ENCODE measurements at places on chromosomes 2 and 18. TPM values are rescaled to one million over a fixed set of nuclear protein-coding genes. Genes with fewer than 3 reads are reported as not detected.

PMS1 gene
- 37.4 TPM for total RNA-seq

ENOSF1 gene
- total RNA-seq: 32.2 TPM

REG1A gene
- total RNA-seq: 0.56 TPM

SALL3 gene
- 2.2 TPM for total RNA-seq

DSG2 gene
- total RNA-seq: 2.3 TPM

OTOS gene
- not detected for total RNA-seq

Measured in motor neuron (in vitro differentiated cells).